ENCODE measurements at places on chromosomes 4 and X.

- DNase-seq, result no peak
These were observed 232.4 kb downstream of the DCTD start for GRCh38 chr4:182684796-182685195.

DNA sequence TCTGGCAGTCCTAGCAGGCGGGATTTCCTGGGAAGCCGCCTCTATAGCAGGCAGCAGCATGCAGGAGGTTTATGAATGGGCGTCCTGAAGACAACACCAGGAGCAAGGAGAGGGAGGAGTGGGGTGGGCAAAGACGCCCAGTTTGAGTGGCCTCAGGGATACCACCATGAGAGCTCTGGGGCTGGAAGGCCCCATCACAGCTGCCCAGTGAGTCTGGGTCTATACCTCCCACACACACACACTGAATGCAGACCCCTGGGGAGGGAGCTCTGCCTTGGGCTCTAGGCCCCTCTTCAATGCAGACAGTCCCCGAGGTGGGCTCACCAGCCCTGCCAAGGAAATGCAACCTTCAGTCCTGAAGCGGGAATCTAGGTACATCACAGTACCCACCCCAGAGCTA is 98.6 kb downstream of the AFAP1 start:
- DNase-seq, result no peak

- no peak for DNase-seq
These were observed 135.0 kb upstream of the TENT5D start for GRCh38 chrX:80285131-80285773.

- DNase-seq, result no peak
These were observed 837 bp downstream of the NAT8L start for GRCh38 chr4:2059726-2060602.

- no peak for DNase-seq
These were observed 479.4 kb downstream of the AFF2 start for GRCh38 chrX:148979786-148980185.

DNA sequence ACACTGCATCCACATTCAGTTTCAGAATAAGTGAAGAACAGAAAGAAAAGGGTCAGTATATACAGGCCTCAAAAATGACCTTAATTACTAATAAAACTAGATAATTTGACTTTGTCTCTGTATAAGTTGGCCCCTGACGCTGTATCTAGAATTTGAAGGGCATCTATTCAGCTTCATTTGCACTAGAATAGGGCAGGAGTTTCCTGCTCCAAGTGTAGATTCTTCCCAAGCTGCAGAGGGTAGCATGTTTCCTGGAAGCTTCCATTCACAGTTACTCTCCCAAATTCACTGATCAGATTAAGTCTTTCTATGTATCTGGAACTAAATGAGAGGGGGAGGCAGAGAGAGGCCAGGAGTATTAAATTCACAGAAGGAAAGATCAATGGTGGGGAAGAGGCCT is 90.9 kb downstream of the GC start:
- DNase-seq, result no peak

- no peak for DNase-seq
These were observed 174.5 kb upstream of the MXRA5 start for GRCh38 chrX:3520982-3521381.

DNA sequence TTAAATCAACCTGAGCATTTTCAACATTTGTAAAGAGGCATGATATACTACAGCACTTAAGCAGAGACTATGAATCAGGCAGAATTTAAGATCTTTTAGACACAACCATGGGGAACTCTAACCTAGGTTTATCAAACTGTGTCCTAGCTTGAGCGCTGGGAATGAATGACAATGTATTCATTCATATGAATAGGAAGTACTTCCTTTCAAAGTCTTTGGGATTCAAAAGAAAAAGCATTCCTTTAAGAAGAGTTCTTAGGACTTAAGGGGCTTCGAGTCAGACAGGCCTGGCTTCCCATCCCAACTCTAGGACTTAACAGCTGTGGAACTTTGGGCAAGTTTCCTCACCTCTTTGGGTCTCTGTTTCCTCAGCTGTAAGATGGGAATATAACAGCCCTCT is 104.6 kb downstream of the ANAPC4 start:
- no peak for DNase-seq

GRCh38 chrX:151921292-151921691 is 8.6 kb downstream of the MAGEA4 start:
- DNase-seq, result no peak

GRCh38 chrX:100328351-100328750 is 81.7 kb downstream of the PCDH19 start:
- no peak for DNase-seq

GRCh38 chr4:121277194-121278105 is 103.4 kb downstream of the QRFPR start:
- DNase-seq, result no peak

DNA sequence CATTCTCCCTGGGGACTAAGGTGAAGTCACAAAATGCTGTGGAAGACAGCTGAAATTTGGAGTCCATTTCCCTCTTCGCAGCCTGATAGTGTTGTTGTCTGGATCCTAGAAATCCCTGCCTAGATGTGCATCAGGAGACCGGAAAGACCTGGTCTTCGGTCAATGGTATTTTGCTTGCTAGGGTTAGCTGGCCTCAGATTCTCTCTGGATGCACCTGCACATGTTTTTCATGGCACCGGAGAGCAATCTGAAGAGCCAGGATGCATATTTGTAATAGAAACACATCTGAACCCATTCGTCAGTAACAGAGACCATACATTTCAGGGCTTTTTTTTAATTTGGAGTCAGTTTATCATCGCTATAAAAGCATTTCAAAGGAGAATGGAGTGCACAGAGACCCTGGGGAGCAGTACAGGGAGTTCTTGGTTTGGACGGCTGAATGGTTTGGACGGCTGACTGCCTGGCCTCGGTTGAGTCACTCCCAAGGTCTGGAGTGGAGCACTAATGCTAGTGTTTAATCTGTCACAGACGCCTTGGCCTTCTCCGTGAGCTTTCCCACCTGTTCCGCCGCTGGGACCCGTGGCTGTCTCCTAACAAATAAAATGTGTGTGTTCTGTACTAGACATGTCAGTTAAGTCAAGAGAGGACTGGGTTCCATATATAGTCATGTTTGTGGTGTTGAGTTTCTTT is 7.5 kb upstream of the PDLIM3 start:
- no peak for DNase-seq

- no peak for DNase-seq
These were observed 94.5 kb upstream of the PRKX start for GRCh38 chrX:3807906-3808305.

GRCh38 chrX:130097507-130098209 is 12.6 kb downstream of the ELF4 start:
- no peak for DNase-seq

GRCh38 chrX:41350150-41350975 is 16.4 kb downstream of the DDX3X start:
- no peak for DNase-seq

DNA sequence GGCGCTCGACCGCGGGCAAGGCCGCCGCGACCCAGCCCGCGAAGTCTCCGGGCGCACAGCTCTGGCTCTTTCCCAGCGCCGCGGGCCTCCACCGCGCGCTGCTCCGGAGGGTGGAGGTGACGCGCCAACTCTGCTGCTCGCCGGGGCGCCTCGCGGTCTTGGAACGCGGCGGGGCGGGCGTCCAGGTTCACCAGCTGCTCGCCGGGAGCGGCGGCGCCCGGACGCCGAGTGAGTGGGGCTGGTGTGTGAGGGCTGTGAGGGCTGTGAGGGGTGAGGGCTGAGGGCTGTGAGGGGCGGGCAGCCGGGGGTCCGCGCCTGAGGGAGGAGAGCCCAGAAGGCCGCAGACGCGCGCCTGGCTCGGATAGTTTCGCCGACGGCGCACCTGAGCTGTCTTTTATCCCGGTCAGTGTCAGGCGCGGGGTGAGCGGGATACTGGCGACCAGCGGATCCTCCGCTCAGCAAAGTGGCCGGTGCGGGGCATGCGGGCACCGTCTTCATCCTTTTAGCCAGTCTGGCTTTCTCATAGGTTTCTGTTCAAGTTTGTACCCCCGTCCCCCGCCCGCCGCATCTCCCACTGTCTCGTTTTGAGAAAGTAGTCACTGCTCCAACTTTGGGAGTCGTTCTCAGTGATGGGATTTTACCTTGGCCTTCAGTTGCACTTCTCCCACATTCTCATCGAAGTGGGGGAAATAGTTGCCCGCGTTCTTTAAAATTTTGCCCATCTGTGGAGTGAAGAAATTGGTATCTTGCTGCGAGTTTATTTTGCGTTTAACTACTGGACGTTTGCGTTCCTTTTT is 586 bp downstream of the HERC5 start:
- DNase-seq, result no peak
